ENCODE measurements at places on chromosomes 13 and 19.
A peak's percentile ranks its signal among the peaks of the same experiment; 100 is the strongest.

DNA sequence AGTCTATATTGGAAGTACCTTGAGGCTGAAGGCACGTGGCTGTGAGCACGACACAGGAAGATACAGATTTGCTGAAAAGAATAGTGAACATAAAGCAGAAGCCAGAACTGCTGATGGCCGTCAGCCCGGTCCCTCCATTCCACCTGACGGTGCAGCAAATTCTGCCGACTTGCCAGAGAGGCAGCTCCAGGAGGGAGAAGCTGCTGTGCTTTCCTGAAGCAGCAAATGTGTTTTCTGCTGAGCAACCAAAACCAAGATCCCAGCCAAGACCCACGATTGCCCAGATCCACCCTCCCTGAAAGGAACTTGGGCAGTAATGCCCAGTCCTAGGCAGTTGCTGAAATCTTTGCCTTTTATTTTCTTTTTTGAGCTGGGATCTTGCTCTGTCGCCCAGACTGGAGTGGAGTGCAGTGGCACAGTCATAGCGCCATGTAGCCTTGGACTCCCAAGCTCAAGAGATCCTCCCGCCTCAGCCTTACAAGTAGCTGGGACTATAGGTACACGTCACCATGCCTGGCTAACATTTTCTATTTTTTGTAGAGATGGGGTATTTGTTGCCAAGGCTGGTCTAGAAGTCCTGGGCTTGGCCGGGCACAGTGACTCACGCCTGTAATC lies 7.0 kb upstream of the RCN3 start:
- no peaks in the 10 kb centered on the region for H3K36me3 ChIP-seq
- H3K4me3 ChIP-seq, result no peak overlapping the region
- H3K27ac ChIP-seq, result no peak overlapping the region

- H3K27me3 ChIP-seq, result peaks cover 6% of the 10 kb centered on the region
- no peaks in the 10 kb centered on the region for H3K4me1 ChIP-seq
- H3K4me3 ChIP-seq, result no peak overlapping the region
- H3K27ac ChIP-seq, result no peak overlapping the region
Observed at GRCh38 chr13:33090755-33091414, 74.7 kb downstream of the KL start.

- H3K36me3 ChIP-seq, result no peaks in the 10 kb centered on the region
- no peak for DNase-seq
- no peaks in the 10 kb centered on the region for H3K27me3 ChIP-seq
- no peak overlapping the region for H3K4me3 ChIP-seq
- no peak overlapping the region for H3K27ac ChIP-seq
Observed at GRCh38 chr13:103952183-103952582, 886.0 kb upstream of the SLC10A2 start.

DNA sequence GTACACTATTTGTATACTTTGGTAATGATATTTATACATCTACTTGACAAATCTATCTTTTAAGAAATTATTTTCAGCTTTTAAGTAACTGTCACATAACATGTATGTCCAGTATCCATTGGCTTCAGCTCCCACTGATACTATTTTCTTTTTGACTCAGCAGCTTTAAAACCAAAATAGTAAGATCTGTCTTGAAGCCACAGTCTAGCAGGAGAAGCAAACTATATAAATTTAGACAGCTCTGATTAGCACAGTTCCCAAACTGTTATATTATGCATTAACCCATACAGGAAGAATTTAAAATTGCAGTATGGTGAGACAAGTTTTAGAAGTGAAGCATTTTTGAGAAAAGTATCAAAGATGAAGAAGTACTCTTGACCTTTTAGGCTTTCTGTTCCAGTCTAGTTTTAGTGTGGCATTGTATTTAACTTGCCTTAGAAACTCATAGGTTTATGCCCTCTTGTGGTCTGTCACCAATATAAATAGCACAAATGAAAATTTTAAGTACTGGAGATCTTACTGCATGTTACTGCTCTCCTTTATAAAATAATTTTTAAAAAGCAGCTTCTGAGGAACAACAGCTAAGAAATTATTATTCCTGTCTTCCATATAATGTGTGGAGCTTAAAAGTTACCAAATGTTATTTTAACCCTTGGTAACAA lies 24.7 kb downstream of the URI1 start:
- H3K36me3 ChIP-seq, result no peaks in the 10 kb centered on the region
- H3K4me1 ChIP-seq, result peaks cover 83% of the 10 kb centered on the region
- H3K27ac ChIP-seq, result no peak overlapping the region
- H3K27me3 ChIP-seq, result no peaks in the 10 kb centered on the region
- DNase-seq, result no peak

- no peaks in the 10 kb centered on the region for H3K27me3 ChIP-seq
- H3K36me3 ChIP-seq, result peaks cover 4% of the 10 kb centered on the region
- no peak for DNase-seq
- peaks cover 14% of the 10 kb centered on the region for H3K4me1 ChIP-seq
- no peak overlapping the region for H3K27ac ChIP-seq
Observed at GRCh38 chr13:109747524-109747923, 38.9 kb downstream of the IRS2 start.

DNA sequence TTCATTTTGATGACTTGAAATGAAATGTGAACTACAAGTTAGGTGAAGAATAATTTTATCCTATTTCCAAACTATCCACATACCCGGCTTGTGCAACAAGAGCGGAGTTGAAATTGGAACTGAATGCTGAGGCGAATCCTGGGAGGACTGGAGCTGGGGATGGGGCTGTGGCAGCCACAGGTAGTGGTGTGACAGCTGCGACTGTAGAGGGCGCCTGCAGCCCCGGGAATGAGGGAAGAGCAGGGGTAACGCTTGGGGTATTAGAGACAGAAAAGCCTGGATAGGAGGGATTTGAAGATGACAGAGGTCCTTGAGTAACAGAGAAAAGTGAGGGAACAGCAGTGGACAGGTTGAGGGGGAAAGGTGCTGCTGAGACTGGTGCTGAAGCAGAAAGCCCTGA lies 22.0 kb upstream of the STOML3 start:
- H3K4me1 ChIP-seq, result peaks cover 4% of the 10 kb centered on the region
- H3K27ac ChIP-seq, result no peak overlapping the region
- H3K36me3 ChIP-seq, result peaks cover 71% of the 10 kb centered on the region
- no peak for DNase-seq
- no peak overlapping the region for H3K4me3 ChIP-seq

DNA sequence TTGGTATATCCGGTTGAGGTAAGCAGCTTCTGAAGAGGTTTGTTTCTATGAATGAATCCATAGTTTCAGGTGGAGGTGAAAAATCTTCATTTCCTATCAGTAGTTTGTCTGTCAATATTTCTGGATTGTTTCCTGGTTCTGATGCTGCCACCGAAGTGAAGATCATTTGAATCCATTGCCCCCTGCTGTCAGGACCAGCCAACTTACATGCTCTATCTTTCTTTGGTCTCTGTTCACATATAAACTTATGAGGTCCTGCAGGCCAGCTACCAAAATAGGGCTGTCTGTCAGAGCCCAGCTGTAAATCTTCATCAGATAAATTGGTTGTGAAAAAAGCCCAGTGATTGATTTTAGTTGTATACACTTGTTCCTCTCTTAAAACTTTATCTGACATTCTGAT lies 15.2 kb upstream of the N4BP2L1 start:
- H3K4me3 ChIP-seq, result no peak overlapping the region
- peak; percentile 12 for DNase-seq
- peaks cover 7% of the 10 kb centered on the region for H3K4me1 ChIP-seq
- H3K36me3 ChIP-seq, result no peaks in the 10 kb centered on the region
- H3K27me3 ChIP-seq, result no peaks in the 10 kb centered on the region
- no peak overlapping the region for H3K27ac ChIP-seq

DNA sequence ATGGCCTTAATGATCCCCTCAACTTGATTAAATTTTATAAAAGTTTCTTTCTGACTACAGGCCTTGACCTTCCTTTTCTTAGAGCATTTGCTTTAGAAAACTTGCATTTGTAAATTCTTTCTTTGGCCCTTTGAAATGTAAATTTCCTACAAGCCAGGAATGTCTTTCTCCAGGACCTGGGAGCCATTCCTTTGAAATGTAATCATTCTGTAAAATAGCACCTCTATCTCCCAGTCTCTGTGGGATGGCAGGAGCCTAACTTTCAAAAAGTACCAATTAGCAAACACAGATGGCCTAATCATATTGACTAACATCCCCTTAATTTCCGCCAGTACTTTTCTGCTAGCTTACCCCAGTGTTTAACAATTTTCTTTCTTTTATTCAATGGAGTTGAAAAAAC lies 1394.2 kb upstream of the ATXN8OS start:
- no peaks in the 10 kb centered on the region for H3K36me3 ChIP-seq
- H3K4me1 ChIP-seq, result no peaks in the 10 kb centered on the region
- no peaks in the 10 kb centered on the region for H3K27me3 ChIP-seq
- H3K4me3 ChIP-seq, result no peak overlapping the region
- H3K27ac ChIP-seq, result no peak overlapping the region

DNA sequence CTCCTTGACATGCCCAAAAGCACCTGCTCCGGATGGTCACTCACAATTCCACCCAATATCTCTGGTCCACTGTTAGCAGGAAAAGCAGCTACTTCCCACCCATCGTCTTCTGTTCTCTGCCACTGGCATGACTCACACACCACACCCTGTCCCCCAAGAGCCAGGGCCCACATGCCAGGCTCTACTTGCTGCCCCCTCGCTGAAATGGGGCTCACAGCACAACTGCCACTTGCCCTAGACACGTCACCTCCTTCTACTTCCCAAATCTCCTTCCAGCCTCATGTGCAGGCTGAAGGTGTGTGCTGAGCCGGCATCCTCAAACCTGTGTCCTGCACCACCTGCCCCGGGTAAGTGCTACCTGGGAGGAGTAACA lies 65.0 kb downstream of the TBC1D4 start:
- DNase-seq, result no peak
- H3K36me3 ChIP-seq, result no peaks in the 10 kb centered on the region
- no peak overlapping the region for H3K4me3 ChIP-seq
- no peaks in the 10 kb centered on the region for H3K27me3 ChIP-seq
- no peak overlapping the region for H3K27ac ChIP-seq

DNA sequence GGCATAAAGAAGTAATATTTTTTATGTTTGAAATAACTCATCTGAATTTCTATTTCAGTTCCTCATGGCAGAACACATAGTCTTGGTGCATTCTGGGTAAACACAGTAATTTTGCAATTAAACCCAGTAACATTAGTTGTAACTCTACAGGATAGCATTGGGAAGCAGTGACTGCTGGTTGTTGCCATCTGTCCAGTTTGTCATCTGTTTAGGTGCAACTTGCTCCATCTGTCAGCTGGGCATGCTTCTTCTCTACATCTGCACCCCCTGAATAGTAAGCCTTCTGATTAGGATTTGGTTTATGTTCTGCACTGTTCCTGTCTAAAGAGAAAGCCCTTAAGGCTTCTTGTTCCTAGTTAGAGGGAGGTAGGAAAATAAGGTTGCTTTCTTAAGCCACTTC lies 63.5 kb upstream of the CSNK1A1L start:
- H3K27ac ChIP-seq, result no peak overlapping the region
- H3K27me3 ChIP-seq, result no peaks in the 10 kb centered on the region
- DNase-seq, result no peak
- H3K4me1 ChIP-seq, result no peaks in the 10 kb centered on the region

GRCh38 chr13:112770504-112770903 lies 80.7 kb downstream of the ATP11A start:
- no peak for DNase-seq
- H3K27me3 ChIP-seq, result no peaks in the 10 kb centered on the region
- no peak overlapping the region for H3K27ac ChIP-seq
- peaks cover 30% of the 10 kb centered on the region for H3K4me1 ChIP-seq
- peaks cover 2% of the 10 kb centered on the region for H3K36me3 ChIP-seq

GRCh38 chr13:31056644-31057271 lies 104.9 kb downstream of the HSPH1 start:
- H3K27ac ChIP-seq, result no peak overlapping the region
- H3K27me3 ChIP-seq, result peaks cover 4% of the 10 kb centered on the region
- DNase-seq, result no peak
- H3K4me1 ChIP-seq, result no peaks in the 10 kb centered on the region
- no peaks in the 10 kb centered on the region for H3K36me3 ChIP-seq

Measured in activated naive CD8-positive, alpha-beta T cell treated with anti-CD3 and anti-CD28 coated beads, Interleukin-2, amount 50 U/mL, for 24 hours (primary cell).